RPMI8226 (cell line): ENCODE measurements at places on chromosomes 5 and 9.

- DNase-seq = no peak
Observed at GRCh38 chr5:89064054-89064453, 181.1 kb upstream of the MEF2C start.

DNA sequence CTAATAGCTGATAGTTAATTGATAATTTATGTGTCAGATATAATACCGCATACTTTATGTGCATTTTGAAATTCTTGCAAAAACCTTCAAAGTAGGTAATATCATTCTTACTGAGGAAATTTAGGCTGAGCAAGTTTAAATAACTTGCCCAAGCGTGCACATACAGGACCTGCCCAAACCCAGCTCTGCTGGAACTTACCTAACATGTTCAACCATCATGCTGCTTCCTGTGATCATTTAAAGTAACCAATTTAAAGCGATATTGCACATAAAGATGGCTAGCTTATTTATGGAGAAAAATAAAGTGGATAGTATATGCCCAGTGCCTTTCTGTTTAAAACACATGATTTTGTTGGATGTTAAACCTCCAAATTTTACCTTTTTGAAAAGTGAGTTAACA is 4.3 kb downstream of the FAM174A start:
- DNase-seq = no peak

GRCh38 chr9:136880651-136881050 is 5.7 kb upstream of the TRAF2 start:
- peak; percentile 65 for DNase-seq

DNA sequence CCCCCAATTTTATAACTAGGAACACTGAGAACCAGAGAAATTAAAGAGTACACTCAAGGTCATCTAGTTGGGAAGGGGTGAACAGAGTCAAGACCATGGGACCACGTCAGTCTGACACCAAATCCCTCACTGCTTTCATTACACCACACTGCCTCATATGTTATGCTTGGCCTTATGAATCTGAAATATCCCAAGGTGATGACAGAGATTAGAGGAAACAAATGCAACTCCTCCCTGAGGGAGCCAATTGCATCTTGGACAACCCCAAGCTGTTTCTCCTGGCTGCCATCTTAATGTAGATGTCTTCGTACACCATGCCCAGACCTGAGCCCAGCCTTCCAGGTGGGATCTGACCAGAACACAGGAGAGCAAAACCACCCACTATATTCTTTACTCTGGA is 60.6 kb upstream of the ABCA1 start:
- no peak for DNase-seq

DNA sequence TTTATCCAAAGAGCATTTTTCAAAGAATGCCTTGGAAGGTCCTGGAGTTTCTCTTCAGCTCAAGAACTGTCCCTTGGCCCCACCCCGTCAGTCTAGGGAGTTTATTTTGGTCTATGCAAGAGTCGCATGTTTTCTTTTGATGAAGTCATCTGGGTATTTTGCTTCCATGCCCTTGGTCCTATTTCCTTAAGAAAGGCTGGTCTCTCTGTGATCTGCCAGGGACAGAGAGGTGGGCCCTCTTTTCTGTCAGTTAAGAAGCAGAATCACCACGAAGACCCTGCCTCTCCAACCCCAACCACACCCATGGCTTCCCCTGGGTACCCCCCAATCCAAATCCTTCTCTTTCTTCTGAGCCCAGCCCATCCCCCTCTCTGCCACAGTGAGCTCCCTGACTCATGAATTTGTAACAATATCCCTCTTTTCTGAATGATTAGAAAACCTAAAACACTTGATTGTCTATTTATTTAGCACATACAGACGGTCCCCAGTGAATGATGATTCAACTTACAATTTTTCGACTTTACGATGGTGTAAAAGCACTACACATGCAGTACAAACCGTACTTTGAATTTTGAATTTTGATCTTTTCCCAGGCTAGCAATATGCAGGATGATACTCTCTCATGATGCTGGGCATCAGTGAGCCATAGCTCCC is 163.5 kb upstream of the ADRA1B start:
- no peak for DNase-seq

- no peak for DNase-seq
Observed at GRCh38 chr5:61245936-61246335, 83.7 kb upstream of the SMIM15 start.

GRCh38 chr5:166195981-166196380 is 2095.5 kb upstream of the WWC1 start:
- DNase-seq = no peak

DNA sequence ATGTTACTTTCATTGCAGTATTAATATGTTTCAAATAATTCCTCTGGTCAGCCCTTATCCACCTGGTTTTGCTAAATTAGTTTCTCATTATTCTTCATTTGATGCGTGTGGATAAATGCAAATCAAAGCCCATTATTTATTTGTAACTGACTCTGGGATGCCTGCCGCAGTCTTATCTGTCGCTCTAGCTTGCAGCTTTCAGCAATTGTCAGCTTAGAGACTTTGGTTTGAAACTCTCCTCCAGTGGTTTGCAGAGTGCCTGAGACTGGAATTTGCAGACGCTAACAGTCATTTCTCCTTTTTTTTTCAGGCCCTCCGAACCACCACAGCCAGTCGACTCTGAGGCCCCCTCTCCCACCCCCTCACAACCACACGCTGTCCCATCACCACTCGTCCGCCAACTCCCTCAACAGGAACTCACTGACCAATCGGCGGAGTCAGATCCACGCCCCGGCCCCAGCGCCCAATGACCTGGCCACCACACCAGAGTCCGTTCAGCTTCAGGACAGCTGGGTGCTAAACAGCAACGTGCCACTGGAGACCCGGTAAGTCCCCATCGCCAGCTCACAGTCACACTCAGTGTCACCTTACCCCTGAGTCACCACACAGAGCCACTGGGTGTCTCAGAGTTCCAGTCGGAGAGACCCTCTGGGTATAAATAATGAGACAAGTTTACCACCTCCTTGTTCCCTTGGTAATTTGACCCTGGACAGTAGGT is 339.0 kb upstream of the WWC1 start:
- no peak for DNase-seq

- no peak for DNase-seq
Observed at GRCh38 chr9:122277285-122277897, 12.7 kb downstream of the MRRF start.

- DNase-seq = no peak
Observed at GRCh38 chr9:5872511-5872910, 18.2 kb upstream of the MLANA start.

GRCh38 chr5:163460562-163461171 is at the start of gene HMMR:
TSS of gene HMMR (plus strand) at chr5:163460632. CDS start at chr5:163460693, 61 bp downstream.
- DNase-seq = peak; percentile 37

DNA sequence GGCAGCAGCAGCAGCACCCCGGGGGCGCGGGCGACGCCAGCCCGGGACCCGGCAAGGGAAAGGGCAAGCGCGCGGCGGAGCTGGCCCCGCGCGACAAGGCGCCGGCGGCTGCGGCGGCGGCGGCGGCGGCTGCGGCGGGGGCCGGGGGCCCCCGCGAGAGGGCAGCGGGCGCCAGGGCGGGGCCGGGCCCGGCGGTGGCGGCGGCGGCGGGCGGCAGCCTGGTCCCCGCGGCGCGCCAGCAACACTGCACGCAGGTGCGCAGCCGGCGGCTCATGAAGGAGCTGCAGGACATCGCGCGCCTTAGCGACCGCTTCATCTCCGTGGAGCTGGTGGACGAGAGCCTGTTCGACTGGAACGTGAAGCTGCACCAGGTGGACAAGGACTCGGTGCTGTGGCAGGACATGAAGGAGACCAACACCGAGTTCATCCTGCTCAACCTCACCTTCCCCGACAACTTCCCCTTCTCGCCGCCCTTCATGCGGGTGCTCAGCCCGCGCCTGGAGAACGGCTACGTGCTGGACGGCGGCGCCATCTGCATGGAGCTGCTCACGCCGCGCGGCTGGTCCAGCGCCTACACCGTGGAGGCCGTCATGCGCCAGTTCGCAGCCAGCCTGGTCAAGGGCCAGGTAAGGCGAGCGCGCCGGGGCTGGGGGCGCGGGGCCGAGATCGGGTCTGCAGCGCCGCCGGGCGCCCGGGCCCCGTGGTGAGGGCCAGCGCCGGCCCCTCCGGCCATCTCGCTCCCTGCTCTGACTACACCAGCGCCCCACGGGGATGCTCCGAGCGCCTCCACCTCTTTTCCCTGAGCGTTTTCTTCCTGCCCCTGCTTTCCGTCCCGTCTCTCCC is at the start of gene UBE2QL1:
Gene UBE2QL1, plus strand, starts transcription at position 238 of the 843 bp plus-strand sequence. Its CDS starts 35 bp downstream, at position 273.
- DNase-seq = peak; percentile 46

GRCh38 chr9:92948632-92949031 is 1.3 kb downstream of the FGD3 start:
- DNase-seq = no peak

- DNase-seq = no peak
Observed at GRCh38 chr5:96714951-96715451, 52.8 kb downstream of the CAST start.

GRCh38 chr5:112692472-112692871 is 45.2 kb upstream of the APC start:
- DNase-seq = no peak

- peak; percentile 11 for DNase-seq
Observed at GRCh38 chr9:7273575-7273974, 515.8 kb downstream of the KDM4C start.

DNA sequence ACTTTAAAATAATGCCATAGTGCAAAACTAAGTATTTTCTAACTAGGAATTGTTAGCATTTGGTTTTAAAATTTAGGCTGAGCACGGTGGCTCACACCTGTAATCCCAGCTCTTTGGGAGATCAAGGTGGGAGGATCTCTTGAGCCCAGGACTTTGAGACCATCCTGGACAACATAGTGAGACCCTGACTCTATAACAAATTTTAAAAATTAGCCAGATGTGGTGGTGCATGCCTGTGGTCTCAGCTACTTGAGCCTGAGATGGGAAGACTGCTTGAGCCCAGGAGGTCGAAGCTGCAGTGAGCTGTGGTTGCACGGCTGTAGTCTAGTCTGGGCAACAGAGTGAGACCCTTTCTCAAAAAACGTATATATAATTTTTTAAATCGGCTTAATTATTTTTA is 4.9 kb downstream of the OTULIN start:
- DNase-seq = no peak

DNA sequence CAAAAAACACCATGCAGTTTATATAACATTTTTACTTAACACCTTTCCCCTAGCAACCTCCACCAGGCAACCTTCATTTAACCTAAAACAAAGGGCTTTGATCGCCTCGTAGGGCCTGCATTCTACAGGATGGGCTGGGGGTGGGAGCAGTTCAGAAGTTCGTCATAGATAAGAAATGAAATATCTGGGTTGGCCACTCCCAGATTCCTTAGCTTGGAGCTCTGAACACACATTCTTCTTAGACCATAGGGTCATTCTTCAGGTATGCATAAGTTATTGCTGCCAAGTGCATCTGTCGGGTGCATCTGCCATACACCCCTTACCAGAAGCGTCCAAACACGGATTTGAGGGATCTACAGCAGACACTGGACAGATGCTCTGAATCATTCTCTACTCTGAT is 4.3 kb upstream of the SLC22A5 start:
- no peak for DNase-seq

- DNase-seq = no peak
Observed at GRCh38 chr5:88748666-88749065, 134.3 kb downstream of the MEF2C start.

DNA sequence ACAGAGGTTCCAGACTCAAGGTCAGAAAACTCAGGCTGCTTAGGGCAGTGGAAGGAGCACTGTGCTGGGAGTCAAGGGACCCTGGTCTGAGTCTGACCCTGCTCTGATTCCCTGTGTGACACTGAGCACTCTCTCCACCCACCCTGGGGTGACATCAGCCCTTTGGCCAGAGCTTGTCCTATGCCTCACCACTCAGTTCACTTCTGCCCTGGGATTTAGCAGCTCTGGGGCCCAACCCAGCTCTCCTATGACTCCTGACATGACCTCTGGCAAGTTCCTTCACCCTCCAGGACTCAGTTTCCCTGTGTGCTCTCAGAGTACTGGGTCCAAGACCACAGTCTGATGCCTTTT is 63.9 kb downstream of the FAM114A2 start:
- no peak for DNase-seq

- DNase-seq = no peak
Observed at GRCh38 chr5:95948631-95949030, 13.0 kb downstream of the ELL2 start.

DNA sequence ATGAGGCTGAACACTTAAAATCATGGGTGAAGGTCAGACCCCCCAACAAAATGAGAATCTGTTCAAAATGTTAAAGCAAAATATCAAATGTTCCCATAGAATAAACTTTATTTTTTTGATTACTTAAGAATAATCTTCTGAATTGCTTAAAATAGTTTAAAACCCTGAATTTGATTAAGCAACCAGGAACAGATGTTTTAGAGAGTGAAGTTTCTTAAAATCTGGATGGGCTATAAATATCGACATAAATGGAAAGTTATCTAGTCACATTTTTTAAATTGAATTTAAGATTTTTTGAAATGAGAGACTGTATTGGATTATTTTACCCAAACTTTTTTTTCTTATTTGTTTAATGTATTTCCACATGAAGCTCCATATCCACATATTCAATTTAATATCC is 98.5 kb downstream of the ADAMTS12 start:
- DNase-seq = no peak

- DNase-seq = peak; percentile 18
Observed at GRCh38 chr5:21919414-21920022, 933.6 kb downstream of the CDH12 start.

GRCh38 chr5:168372356-168372946 is 81.0 kb downstream of the WWC1 start:
- DNase-seq = peak; percentile 16

GRCh38 chr5:178202541-178202940 is 1.8 kb upstream of the HNRNPAB start:
- no peak for DNase-seq

DNA sequence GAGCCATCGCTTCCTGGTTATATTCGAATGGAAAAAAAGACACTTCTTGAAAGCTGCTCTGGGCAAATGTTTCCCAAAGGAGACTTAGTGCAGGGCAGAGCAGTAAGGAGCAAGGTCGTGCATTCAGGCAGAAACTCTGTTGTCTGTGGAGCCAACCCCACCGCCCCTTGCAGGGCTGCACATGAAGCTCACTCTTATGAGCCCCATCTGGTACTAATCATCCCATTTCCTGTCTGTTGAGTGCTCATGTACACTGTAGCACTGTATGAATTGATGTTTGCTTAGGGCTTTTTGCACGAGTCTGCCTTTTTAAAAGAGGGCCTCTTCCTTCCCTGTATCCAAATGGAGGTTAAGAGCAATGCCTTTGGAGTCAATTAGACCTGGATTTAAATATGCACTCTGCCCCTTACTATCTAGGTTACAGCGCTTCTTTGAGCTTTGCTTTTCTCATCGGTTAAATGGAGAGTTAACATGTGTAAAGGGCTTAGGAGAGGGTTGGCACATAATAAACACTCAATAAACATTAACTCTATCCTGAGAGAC is 25.4 kb downstream of the HMHB1 start:
- DNase-seq = no peak

GRCh38 chr9:133976191-133976861 is 15.8 kb downstream of the VAV2 start:
- DNase-seq = no peak

DNA sequence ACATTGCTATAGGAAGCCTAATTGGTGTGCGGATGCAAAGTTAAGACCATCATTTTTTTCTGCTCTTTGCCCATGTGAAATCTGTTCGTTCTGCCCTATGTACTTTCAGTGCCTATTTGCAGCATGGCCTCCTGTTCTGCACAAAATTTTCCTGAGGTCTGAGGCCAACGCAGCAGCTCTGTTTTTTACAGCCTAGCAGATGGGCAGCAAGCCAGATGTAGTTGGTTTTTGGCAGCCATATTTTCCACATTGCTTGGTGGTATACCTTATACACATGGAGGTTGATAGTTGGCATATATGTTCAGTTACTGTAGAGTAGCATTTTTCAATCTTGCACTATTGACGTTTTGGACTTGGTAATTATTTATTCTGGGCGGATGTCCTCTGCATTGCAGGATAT is 133.5 kb upstream of the MRPS30 start:
- no peak for DNase-seq
